ENCODE measurements at places on chromosomes 13 and 19. TPM values are rescaled to one million over a fixed set of nuclear protein-coding genes. Genes with fewer than 3 reads are reported as not detected.

The SPART gene
- 73.5 TPM for total RNA-seq

The MYO9B gene
- total RNA-seq = 165 TPM

The HS6ST3 gene
- total RNA-seq = 4.9 TPM

The KL gene
- total RNA-seq = 5.9 TPM

The IER2 gene
- 143 TPM for total RNA-seq

The LIM2 gene
- total RNA-seq = not detected

The ZNF728 gene
- total RNA-seq = 3.5 TPM

The RBM42 gene
- total RNA-seq = 62.0 TPM

Data from aorta (tissue), 5 donors.